ENCODE measurements at places on chromosomes 7 and 10. TPM values are rescaled to one million over a fixed set of nuclear protein-coding genes. Genes with fewer than 3 reads are reported as not detected.
A peak's percentile ranks its signal among the peaks of the same experiment; 100 is the strongest.

DNA sequence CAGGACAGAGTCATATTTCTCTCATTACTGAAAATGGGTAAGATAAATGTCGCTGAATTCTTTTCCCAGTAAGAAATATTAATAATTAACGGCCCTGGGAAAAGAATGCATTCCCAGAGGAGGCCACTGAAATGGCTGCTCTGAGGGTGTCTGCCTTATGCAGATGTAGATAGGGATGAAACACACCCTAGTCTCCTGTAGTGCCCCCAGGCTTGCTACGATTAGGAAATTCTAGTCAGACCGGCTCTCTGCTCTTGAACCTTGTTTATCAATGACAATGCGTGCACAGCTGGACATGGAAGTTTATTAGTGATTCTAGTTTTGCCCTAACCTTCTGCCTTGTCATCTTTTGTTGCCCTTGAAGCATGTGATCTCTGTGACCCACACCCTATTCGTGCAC is 291.1 kb downstream of the ZNF248 start:
- no peaks in the 10 kb centered on the region for H3K36me3 ChIP-seq
- H3K27ac ChIP-seq: no peak overlapping the region
- H3K4me1 ChIP-seq: no peaks in the 10 kb centered on the region
- no peak overlapping the region for H3K4me3 ChIP-seq
- no peak for DNase-seq
- no peaks in the 10 kb centered on the region for H3K27me3 ChIP-seq

DNA sequence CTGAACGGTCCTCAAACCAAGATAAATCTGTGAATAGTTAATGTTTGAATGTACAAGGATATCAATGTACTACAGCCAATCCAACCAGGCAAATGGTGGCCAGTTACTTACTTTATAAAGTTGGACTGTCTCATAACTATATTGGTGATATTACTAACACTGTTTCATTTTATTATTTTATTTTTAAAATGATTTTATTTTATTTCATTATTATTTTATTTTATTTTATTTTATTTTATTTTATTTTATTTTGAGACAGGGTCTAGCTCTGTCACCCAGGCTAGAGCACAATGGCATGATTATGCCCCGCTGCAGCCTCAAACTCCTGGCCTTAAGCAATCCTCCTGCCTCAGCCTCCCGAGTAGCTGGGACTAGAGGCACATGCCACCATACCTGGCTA is 6.8 kb downstream of the IL15RA start:
- no peaks in the 10 kb centered on the region for H3K27me3 ChIP-seq
- peak overlapping the region; percentile 84 for H3K27ac ChIP-seq
- H3K4me1 ChIP-seq: peaks cover 53% of the 10 kb centered on the region
- DNase-seq: no peak
- H3K36me3 ChIP-seq: peaks cover 38% of the 10 kb centered on the region
- peak overlapping the region; percentile 60 for H3K4me3 ChIP-seq

- no peaks in the 10 kb centered on the region for H3K36me3 ChIP-seq
- peak overlapping the region; percentile 74 for H3K4me3 ChIP-seq
- peaks cover 18% of the 10 kb centered on the region for H3K4me1 ChIP-seq
- H3K27me3 ChIP-seq: no peaks in the 10 kb centered on the region
- DNase-seq: peak; percentile 26
- H3K27ac ChIP-seq: peak overlapping the region; percentile 84
These were observed 54.6 kb downstream of the CPVL start for GRCh38 chr7:29091715-29092114.

The GNG11 gene
- not detected for total RNA-seq
